ENCODE measurements at places on chromosomes 13 and 19.

GRCh38 chr19:648904-649801, 9.5 kb downstream of the FGF22 start:
- DNase-seq = no peak

DNA sequence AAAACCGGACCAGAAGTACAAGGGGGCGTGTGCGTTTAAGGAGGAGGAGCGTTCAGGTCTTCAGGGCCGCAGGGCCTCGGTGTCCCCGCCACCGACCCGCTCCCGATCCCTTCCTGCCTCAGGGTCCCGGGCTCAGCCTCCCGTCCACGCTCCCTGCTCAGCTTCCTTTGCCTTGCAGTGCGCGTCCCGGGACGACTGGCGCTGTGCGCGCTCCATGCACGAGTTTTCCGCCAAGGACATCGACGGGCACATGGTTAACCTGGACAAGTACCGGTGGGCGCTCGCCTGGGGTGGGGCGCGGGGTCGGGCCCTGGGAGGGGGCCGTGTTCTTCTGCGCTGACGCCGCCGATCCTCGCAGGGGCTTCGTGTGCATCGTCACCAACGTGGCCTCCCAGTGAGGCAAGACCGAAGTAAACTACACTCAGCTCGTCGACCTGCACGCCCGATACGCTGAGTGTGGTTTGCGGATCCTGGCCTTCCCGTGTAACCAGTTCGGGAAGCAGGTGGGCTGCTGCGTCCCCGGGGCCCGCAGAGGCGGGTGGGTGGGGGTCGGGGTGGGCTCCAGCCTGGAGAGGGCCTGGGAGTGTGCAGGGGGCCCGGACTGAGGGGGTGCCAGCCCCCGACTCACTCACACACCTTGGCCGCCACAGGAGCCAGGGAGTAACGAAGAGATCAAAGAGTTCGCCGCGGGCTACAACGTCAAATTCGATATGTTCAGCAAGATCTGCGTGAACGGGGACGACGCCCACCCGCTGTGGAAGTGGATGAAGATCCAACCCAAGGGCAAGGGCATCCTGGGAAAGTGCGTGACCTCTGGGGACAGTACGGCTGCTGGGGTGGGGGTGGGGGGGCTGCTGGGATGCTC, 1.4 kb downstream of the GPX4 start:
- DNase-seq = no peak

- no peak for DNase-seq
These were observed 66.1 kb upstream of the C1QTNF9B start for GRCh38 chr13:23963184-23963931.

GRCh38 chr13:34591900-34592529, 350.1 kb upstream of the NBEA start:
- DNase-seq = no peak

GRCh38 chr19:7899751-7900378, 3.8 kb upstream of the MAP2K7 start:
- no peak for DNase-seq

- DNase-seq = no peak
These were observed 13.2 kb upstream of the ASF1B start for GRCh38 chr19:14149509-14149994.

DNA sequence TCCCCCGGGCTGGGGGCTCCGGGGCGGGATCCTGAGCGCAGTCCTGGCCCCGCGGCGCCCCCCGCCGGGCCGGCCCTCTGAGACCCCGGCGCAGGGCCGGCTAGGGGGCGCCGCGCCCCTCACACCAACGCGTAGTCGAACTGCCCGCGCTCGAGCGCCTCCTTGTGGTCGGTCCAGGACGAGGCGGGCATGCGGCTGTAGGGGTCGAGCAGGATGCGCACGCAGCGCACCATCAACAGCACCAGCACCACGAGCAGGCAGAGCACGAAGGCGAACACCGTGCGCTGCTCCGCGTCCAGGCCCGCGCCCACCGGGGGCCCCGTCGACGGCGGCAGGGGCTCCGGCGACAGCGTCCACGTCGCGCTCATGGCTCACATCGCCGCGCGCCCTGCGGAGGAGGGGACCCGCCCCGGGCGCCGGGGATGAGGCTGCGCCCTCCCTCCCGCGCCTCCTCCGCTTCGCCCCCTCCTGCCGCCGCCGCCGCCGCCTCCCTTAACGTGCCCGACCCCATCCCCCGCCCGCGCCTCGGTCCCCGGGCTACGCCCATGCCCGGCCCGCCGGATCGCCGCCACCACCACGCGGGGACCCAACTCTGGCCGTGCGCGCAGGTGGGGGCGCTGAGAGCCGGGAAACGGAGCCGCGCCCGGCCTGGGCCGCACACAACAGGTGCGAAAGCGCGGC, 624 bp downstream of the CTXN1 start:
- DNase-seq = no peak

GRCh38 chr19:38640368-38640767, 7.1 kb upstream of the ACTN4 start:
- DNase-seq = no peak

GRCh38 chr13:112073245-112074138, 6.5 kb downstream of the SOX1 start:
- DNase-seq = no peak

DNA sequence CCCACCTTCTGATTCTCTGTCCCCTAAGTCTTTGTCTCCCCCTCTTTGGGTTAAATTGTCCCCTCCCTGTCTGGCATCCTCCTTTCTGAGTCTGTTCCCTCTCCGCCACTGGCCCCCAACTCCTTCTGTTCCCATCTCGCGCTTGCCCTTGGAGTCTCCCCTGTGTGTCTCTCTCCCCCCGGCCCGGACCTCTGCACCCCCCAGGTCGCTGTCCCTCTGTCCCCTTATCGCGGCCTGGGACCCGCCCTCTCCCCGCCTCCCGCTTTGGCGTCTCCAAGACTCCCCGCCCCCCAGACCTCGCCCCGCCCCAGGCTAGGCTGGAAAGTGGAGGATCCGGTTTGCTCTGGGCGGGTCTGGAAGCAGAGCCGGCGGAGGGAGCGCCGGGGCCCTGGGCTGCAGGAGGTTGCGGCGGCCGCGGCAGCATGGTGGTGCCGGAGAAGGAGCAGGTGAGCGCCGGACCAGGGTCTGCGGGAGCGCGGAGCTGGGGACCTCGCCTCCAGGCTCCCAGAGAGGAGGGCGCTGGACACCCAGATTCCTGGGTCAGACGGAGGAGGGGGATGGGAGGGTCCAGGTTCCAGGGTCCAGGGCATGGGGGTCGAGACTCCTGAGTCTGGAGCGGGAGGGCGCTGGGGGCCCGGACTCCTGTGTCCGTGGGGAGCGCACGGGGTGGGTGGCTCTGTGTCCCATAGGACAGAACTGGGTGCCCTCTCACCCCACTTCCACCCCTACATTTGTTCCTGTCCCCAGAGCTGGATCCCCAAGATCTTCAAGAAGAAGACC, at the start of gene TRPM4:
TSS of gene TRPM4 (plus strand) at position 348 of the 780 bp plus-strand sequence. CDS start at position 423, 75 bp downstream.
- no peak for DNase-seq

- no peak for DNase-seq
These were observed 3.1 kb downstream of the TSC22D1 start for GRCh38 chr13:44573071-44573470.

DNA sequence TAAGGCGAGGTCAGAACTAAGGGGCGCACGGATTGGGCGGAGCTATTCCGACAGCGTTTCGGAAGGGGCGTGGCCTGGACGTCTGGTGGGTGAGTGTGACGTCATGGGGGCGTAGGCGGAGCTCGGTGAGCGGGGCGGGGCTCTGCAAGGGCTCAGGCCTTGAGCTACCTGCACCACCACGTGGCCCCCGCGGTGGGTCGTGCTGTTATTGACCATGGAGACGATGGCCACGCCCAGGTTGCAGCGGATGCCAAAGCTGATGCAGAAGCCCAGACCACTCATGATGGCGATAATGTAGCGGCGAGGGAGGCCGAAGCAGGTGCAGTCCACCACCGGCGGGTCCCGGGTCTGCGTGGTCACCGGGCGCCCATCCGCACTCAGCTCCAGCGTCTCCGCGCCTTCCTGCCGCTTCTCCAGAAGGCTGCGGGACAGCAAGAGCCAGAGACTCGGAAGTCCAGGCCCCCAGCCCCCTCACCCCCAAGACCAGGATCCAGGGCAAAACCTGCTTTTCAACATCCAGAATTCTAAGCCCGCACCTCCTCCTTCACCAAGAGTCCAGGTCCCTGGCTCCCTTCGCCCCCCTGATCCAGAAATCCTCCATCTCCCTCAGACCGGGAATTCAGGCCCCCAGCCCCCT, 4.8 kb downstream of the SLC17A7 start:
- DNase-seq = no peak

GRCh38 chr19:1312767-1313694, 27.4 kb downstream of the EFNA2 start:
- DNase-seq = no peak

- DNase-seq = no peak
These were observed 12.8 kb downstream of the STX10 start for GRCh38 chr19:13137290-13137794.

- no peak for DNase-seq
These were observed 49.0 kb downstream of the ARHGEF18 start for GRCh38 chr19:7397687-7398086.

DNA sequence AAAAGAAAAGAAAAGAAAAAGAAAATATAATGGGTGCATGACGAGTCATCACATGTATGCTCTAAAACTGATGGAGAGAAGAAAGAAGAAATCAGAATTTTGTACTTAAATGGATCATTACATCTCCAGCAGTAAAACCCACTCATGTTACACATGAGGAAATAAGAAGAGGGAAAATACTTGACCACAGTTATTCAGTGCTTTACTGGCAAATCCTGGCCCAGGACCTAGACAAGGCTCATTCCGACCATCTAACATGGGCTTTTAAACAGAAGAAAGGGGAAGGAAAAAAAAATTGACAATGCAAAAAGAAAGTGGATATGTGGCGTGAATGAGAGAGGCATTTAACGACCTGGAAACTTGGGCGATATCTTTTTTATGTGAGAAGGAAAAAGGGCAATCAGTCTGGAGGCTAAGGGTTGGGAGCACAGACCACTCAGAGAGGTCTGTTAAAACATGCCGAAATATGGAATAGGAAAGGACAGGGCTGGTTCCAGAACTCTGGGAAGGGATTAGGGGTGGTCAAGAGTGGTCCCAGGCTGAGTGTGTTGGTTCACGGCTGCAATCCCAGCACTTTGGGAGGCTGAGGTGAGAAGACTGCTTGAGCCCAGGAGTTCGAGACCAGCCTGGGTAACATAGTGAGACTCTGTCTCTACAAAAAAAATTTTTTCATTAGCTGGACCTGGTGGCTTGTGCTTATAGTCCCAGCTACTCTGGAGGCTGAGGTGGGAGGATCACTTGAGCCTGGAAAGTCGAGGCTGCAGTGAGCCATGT, 1.6 kb downstream of the SIGLECL1 start:
- no peak for DNase-seq

DNA sequence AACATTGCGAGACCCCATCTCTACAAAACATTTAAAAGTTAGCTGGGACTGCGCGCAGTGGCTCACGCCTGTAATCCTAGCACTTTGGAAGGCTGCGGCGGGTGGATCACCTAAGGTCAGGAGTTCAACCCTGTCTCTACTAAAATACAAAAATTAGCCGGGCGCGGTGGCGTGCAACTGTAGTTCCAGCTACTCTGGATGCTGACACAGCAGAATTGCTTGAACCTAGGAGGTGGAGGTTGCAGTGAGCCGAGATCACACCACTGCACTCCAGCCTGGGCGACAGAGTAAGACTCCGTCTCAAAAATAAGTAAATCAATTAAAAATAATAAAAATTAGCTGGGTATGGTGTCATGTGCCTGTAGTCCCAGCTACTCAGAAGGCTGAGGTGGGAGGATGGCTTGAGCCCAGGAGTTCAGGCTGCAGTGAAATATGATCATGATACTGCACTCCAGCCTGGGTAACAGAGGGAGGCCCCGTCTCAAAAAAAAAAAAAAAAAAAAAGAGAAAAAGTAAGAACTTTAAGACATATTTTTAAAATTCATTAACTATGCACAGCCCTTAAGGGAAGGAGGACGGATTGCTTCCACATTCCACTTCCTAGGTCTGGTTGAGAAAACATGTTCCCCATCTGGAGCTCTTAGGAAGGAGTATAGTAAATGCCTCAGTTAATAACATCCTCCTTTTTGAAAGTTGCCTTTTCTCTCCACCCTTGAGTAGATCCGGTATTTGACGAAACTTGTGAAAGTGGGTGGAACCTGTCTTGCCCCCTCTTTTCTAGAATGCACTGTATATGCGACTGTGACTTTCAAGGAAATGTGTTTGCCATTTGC, 26.1 kb downstream of the EXOC3L2 start:
- no peak for DNase-seq

GRCh38 chr19:56946159-56946558, 105.6 kb upstream of the PEG3 start:
- DNase-seq = no peak

- no peak for DNase-seq
These were observed 1.1 kb downstream of the TECR start for GRCh38 chr19:14530506-14530905.

GRCh38 chr19:39182174-39182505, 14.6 kb upstream of the NCCRP1 start:
- no peak for DNase-seq

GRCh38 chr13:114102521-114103288, 29.7 kb downstream of the RASA3 start:
- DNase-seq = no peak

DNA sequence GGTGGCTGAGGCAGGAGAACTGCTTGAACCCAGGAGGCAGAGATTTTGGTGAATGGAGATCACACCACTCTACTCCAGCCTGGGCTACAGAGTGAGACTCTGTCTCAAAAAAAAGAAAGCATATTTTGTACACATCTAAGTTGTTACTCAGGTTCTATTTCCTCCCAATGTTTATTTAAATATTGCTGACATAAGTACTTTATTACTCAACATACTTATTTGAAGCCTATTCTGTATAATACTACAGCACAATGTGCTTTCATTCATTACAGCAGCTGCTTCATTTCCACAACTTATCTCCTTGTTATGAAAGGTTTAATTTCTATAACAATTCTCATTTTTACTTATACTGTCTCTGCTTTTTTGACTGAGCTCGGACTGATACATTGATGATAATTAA, 495.7 kb downstream of the SLITRK1 start:
- no peak for DNase-seq

DNA sequence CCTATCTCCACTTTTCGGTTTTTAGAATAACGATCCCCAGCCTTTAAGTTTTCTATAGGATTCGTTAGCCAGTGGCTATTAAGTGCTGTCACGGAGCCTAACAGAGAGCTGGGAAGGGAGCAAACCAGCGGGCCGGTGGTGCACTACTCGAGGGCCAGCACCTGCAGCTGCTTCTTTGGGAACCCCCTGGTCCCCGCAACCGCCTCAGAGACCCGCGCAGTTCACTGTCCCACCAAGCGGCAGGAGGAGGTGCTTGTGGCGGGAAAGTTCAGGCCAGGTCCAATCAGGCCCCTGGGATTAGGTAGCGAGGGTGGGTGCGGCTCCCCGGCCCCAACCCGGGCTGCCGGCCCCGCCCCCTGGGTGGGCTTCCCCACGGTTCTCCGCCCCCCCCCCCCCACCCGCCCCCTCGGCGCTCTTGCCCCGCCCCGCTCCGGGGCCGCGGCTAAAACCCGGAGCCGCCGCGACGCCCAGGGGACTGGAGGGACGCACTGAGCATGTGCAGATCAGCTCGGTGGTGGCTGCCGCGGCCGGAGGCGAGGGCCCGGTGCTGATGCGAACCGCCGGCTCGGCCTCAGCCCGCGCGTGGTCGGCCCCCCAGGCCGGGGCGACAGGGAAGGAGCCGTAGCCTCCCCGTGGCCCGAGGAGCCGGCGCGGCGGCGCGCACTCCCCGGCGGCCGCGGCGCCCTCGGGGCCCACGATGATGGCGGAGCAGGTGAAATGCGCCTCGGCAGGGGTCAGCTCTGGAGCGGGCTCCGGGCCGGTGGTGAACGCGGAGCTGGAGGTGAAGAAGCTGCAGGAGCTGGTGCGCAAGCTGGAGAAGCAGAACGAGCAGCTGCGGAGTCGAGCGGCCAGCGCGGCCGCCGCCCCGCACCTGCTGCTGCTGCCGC, at the start of gene SLAIN1:
TSS of gene SLAIN1 (plus strand) at position 471 of the 887 bp plus-strand sequence. CDS start at position 698, 227 bp downstream.
- no peak for DNase-seq
